ENCODE measurements at places on chromosomes 5 and 9.

- DNase-seq, result no peak
Observed at GRCh38 chr9:29285818-29286217, 1712.5 kb upstream of the C9orf72 start.

- DNase-seq, result no peak
Observed at GRCh38 chr9:134768709-134769351, 111.8 kb upstream of the FCN2 start.

GRCh38 chr9:134360897-134361296, 34.6 kb downstream of the RXRA start:
- no peak for DNase-seq

DNA sequence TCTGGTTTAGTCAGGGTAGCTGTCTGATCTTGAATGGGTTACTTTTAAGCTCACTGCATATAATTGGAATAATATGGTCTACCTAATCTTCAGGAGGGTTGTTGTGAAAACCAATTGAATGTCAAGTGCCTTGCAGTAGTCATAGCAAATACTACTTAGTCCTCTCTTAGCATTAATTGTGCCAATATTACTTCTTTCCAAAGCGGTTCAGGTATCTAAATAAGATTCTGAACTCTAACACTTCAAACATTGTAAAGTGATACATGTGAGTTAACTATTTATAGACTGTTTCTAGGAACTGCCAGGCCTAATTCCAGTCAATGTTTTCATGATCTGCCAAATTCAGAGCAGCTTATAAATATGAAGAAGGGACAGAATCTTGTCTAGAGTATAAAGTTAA, 140.2 kb downstream of the SH3GL2 start:
- no peak for DNase-seq

Measured in activated CD4-positive, CD25-positive, alpha-beta regulatory T cell (primary cell).